ENCODE measurements at places on chromosomes 12 and 14.

GRCh38 chr12:96720363-96720705, 186.7 kb upstream of the NEDD1 start:
- DNase-seq: no peak

DNA sequence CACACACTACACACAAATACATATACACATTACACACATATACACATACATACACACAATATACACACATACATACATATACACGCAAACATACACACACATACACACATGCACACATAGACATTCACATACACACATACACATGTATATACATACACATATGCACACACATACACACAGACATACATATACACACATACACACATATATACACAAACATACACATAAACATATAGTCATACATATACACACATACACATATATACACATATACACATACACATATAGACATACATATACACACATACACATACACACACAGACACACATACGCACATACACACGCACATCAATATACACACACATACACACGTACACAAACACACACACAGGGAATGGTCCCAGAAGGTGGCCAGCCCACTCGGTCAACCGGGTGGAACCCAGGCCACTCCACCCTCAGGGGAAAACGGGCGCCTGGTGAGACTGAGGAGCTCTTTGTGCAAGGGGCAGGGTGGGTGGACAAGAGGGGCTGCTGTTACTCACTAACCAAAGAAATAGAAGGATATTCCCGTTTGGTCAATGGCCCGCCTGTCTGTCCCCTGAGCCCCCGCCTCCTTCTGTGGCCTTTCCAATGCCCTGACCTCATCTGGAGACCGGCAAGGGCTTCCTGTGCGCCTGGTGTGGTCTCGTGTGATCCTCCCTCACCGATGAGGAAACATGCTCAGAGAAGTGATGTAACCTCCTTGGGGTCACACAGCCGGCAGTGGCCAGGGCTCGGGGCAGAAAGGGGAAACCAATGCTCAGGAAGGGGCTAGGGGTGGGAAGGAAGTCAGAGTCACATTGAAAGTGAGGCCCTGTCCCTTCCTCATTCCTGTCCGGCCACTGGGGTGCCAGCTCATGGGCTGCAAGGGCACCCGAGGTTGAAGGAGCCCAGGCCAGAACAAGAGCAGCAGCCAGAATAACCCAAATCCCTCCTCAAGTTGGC, 5.3 kb downstream of the TRPV4 start:
- no peak for DNase-seq

GRCh38 chr14:65223636-65224035, 121.3 kb upstream of the MAX start:
- no peak for DNase-seq

DNA sequence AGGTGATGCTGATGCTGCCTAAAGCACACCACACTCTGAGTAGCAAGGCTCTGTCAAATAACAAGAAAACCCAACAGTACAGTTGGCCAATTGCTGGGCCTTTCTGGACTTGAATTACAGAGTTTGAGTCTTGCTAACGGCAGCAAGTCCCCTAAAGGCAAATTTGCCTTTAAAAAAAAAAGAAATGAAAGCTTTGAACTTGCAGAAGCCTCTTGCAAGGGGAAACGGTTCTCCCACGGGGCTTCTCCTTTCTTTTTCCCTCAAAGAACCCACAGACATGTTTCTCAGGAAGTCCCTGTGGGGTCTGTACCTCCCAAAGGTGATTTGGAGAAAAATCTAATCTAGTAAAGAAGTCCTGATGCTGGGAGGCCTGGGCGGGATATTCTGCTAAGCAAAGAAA, 191.3 kb upstream of the MYL2 start:
- DNase-seq: no peak

DNA sequence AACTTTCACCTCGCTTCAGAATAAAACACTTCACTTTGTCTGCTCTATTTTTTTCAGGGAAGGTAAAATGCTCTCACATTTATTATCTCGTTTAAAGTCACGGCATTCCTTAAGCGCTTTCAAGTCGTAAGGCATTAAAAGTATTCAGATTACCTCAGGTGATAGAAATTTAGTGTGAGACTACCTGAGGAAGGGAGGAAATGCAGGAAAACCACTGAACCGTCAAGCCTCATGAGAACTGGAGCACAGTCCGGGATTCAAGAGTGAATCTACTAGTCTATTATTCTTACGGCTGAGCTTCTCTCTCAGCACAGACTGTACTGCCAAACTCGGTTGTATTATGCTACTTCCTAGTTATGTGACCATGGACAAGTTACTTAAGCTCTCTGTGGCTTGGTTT, 8.3 kb upstream of the PPFIBP1 start:
- no peak for DNase-seq

DNA sequence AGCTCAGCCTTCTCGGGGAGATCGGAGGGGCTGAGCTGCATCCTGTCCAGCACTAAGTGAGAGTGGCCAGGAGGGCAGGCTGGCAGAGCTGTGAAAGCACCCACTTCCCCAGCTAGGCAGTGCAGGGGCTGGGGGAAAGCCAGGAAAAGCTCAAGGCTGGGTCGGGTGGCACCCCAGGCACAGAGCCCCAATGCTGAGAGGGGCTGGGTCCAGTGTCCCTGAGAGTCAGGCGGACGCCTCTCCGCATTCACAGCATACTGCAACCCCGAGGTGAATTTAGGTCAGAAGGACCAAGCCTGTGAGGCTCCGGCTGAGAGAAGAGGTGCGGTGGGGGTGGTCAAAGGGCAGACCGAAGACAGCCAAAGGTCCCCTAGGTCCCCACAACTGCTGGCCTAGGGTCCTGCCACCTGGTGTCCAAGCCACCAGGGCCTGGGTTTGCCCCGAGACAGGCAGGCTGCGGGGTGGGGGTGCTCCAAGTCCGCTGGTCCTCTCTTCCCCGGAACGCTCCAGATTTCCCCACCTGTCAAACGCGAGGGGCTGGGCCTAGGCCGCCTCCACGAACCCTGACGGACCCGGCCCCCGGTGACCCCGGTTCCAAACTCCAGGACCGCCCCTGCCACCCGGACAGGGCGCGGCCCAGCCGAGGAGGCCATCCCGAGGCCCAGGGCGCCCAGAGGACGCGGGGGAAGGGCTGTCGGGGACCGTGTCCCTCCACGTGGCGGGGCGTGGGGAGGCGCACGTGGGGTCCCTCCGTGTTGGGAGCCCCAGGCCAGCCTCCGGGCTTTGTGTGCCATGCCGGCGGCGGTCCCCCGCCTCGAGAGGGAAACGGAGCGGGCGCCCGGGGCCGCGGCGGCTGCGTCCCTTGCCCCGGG, 527 bp downstream of the CAMKK2 start:
- DNase-seq: peak; percentile 20

- DNase-seq: no peak
These were observed 55.8 kb downstream of the CMAS start for GRCh38 chr12:22101749-22102243.
